CD8-positive, alpha-beta memory T cell (primary cell): ENCODE measurements at places on chromosomes 7 and 10.
A peak's percentile ranks its signal among the peaks of the same experiment; 100 is the strongest.

DNA sequence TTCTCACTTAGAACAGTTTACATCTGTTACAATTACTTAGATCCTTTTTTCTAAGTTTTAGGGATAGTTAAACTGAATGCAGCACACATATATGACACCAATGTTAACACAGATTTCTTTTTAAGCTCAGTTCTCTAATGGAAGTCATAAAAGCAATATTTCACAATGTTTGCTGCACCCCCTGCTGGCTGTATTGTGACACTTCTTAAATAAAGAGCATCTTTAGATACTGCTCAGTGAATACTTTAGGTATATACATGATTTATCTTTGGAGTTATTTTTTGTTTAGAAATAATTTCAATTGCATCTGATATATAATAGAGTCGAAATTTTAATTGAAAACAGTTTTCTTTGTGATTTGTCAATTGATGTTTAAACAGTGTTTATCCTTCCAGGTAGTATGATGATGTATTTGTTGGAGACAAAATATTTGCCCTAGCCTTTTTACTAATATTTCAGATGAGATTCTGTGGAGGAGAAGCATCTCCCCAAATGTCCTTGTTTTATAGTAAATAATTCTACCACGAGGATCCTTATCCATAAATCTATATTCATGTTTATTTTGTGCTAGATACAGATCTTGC, 174.4 kb downstream of the ST7 start:
- DNase-seq, result peak; percentile 57

- DNase-seq, result no peak
These were observed 479.0 kb downstream of the PARD3 start for GRCh38 chr10:34335960-34336690.

- no peak for DNase-seq
These were observed 24.1 kb downstream of the SEMA3D start for GRCh38 chr7:85162721-85163120.

GRCh38 chr10:5125315-5126044, 31.3 kb downstream of the AKR1C3 start:
- no peak for DNase-seq
